LHCN-M2 (cell line): ENCODE measurements at places on chromosomes 5 and 9.

DNA sequence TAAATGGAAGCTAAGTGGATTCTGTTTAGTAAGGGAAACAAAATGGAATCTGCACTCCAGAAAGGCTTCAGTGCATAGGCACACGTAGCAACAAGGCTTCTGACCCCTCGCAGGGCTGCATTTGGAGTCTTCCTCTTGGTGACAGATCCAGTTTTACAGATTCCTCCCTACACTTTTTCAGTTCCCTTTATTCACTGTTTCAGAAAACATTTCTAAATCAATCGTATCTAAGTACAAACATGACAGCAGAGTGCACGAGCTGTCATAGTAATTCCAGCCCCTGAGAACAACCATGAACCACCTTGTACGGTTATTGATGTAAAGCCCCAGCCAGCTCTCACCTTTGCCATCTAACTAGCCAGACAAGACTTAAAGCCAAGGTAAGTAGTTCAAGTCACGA lies 491.6 kb downstream of the SEMA5A start:
- no peak for DNase-seq

- peak; percentile 74 for DNase-seq
These were observed 943 bp downstream of the STING1 start for GRCh38 chr5:139481580-139482049.

GRCh38 chr9:119272500-119273211 lies 96.6 kb downstream of the BRINP1 start:
- no peak for DNase-seq

DNA sequence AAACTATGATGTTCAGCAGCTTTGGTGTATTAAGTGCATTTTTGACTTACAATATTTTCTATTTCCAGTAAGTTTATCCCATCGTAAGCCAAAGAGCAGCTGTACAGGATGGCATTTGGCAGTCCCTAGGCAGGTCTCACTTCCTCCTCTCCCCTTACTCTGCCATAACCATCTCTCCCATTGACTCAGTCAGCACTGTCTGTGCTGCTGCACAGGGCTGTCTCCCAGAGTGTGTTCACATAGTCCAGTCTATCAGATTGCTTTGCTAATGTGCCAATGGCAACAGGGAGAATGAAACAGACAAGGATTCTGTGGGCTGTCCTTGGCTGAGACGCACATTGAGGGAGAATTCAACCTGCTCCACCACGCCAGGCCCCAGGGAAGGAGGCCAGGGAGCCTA lies 47.0 kb upstream of the CAST start:
- DNase-seq, result peak; percentile 13

GRCh38 chr5:172417983-172418630 lies 36.2 kb downstream of the SH3PXD2B start:
- peak; percentile 93 for DNase-seq

DNA sequence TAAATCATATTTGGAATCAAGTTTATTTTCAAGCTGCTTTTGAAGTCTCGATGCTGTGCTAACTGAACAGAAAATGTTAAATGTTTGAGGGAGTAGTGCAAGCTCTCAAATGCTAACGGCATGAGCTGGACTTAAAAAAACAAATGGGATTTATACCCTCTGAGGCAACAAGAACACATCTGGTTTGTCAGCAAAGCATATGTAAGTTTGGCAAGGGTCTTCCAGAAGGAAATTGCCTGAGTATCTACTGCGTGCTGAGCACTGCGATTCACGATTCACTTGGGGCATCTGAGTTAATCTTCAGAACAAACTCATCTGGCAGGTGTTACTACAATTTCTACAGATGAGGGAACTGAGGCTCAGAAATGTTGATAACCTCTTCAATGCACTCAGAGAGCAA lies 98.4 kb upstream of the C9orf72 start:
- DNase-seq, result no peak

- no peak for DNase-seq
These were observed 140.9 kb upstream of the TLX3 start for GRCh38 chr5:171168171-171168570.

- DNase-seq, result no peak
These were observed 266.5 kb upstream of the EFNA5 start for GRCh38 chr5:107937204-107937603.

- no peak for DNase-seq
These were observed 28.7 kb downstream of the ANKRD34B start for GRCh38 chr5:80541392-80541791.

GRCh38 chr9:70406434-70406862 lies 8.0 kb downstream of the KLF9 start:
- peak; percentile 81 for DNase-seq

DNA sequence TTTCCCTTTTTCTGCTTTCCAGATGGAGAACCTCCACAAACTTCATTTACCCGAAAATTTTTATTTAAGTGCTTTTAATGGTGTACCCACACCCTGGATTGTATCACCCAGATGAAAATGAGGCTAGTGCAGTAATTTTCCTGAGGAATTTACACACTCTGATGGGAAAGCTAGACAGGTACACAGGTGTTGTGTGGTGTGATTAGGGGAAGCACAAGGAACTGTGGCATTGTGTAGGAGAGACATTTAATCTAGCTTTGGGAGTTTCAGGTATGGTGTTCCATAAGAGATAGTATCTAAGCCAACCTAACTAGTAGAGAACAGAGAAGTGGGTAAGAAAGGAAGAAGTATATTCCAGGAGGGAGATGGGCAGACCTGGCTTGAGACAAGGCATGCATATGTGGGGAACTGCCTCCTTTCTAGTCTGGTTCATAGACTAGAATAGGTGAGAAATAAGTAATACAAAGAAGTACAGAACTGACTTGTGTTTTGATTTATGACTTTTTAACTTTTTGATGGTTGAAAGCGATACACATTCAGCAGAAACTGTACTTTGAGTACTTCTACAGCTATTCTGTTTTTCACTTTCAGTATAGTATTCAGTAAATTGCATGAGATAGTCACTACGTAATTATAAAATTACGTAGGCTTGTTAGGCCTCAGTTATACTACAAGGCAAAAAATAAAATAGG lies 22.9 kb upstream of the ROPN1L start:
- DNase-seq, result no peak

DNA sequence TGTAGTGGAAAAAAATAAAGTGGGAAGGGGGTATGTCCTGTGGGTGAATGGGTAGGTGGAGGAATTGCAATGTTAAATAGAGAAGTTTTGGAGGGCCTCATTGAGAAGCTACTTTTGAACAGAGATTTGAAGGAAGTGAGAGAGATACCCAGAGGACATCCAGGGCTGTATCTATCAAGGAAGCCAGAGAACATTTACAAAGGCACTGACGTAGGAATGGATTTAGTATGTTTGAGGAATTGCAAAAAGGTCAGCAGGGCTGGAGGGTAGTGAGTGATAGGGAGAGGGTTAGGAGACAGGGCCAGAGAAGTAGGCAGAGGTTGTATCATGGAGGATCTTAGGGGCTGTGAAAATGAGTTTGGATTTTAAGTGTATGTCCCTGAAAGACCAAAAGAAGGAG lies 13.9 kb downstream of the PTTG1 start:
- DNase-seq, result no peak

- DNase-seq, result no peak
These were observed 227.6 kb upstream of the ANKRD55 start for GRCh38 chr5:56460681-56461191.

DNA sequence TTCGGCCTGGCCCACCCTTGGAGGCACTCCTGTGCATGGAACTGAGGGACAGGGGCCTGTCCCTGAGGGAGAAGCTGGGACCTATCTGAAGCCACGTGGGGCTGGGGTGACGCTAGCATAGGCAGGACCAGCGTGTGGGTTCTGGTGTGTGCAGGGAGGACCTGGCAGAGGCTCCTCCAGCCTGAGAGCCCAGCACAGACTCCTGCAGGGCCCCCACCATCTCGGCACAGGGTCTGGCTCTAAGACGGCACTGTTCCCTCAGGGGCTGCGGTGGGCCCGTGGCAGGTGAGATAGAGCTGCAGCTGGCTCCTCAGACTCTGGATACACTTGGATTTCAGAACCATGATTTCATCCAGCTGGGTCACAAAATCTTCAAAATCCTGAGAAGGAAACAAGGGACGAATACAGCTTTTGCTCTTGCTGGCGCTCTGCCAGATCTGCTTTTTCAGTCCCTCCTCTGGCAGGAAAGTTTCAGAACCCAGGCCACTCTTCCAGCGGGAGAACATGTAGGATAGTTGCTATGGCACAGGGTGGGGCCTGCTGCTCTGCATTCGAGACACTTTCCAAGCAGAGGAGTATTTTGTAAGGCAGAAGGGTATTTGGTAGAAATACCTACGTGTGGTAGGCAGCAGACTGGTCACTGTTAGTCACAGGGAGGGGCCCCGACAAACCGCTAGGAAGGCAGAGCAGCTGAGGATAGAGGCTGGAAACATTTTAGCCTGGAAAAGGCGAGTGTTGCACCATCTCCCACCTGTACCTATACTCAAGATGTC lies 74.7 kb downstream of the KIF24 start:
- DNase-seq, result peak; percentile 91

DNA sequence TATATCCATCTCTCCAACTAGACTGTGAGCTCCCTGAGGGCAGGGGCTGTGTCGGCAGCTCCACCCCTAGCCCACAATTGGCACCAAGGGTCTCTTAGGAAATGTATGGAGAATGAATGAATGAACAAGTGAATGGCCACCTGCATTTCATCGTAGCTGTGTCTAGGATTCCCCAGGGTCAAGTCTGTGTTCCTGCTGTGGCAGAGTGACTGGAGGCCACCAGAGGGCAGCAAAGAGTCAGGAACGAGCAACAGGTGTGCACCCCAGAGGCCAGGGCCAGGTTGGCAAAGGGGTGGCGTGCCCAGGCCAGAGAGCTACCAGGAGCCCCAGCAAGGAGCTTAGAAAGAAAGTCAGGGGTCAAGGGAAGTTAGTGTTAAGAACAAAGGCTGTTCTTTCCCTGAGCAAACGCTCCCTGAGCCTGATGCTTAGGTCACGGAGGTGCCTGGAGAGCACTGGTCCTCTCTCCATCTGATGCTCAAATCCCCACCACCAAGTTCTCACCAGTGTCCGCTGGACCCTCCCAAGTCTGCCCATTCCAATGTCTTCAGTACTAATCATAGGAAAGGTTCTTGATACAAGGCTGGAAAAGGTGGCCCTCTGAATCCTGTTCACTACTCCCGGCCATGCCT lies 160.7 kb downstream of the PAX5 start:
- DNase-seq, result peak; percentile 29

DNA sequence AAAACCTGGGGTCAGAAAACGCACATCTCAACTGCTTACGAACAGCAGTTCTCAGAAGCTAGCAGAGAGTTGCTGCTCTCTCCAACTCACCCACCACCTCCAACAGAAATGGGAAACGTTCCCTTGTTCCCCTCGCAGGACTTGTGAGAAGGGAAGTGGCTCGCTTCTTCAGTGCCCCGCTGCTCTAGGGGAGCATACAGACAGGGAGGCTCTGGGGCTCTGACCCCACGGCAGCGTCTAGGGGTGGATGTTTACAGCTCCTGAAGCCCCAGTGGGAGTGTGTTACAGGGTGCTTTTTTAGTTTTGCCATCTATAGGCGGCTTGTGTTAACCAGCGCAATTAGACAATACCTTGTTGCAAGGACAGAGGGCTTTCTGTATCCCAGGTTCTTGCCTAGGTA lies 267.7 kb upstream of the ACTBL2 start:
- DNase-seq, result no peak

GRCh38 chr5:11863911-11864310 lies 40.3 kb downstream of the CTNND2 start:
- no peak for DNase-seq

GRCh38 chr5:149666212-149666852 lies 63.8 kb upstream of the PPARGC1B start:
- peak; percentile 15 for DNase-seq

GRCh38 chr9:93525476-93525875 lies 50.9 kb upstream of the PHF2 start:
- DNase-seq, result no peak

DNA sequence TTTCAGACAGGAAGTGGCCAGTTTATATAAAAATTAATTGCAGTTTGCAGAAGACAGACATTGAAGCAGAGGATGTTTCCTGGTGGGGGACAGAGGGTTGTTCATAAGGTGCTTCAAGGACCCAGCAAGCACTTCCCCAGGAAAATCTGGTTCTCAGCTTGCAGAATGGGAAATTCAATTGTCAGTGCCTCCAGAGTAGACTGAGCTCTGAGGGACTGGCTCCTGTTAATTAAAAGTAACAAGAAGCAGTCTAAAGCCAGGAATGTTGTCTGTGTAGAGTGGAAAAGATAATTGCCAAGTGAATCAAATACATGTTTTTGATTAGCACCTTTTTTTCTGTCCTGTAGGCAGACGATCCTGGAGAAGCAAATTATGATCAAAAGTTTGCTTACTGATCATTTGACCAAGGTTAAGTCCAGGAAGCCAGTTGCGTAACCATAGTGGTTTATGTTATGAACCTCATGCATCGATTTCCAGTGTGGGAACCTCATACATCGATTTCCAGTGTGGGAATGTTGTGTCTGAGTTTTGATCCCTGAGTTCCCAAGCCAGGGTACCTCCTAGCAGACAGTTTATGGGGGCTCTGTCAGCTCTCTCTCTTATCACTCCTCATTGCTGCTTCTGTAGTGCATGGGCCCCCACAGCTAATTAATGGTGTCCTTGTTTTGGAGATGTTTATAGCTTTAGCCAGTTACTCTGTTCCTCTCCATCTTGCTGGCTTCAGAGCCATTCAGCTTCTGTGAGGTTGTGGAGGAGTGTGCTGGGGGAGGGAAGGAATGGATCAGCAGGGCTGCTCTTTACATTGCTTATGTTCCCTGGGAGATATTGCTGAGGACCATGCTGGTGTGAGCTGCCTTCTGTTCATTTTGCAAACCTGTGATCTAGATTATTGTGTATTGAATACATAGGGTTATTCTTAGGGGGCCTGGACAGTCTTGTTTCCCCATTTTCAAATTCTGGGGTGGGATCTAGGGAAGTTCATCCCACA lies 17.1 kb downstream of the MSANTD3 start:
- DNase-seq, result peak; percentile 25

GRCh38 chr9:71748280-71748743 lies 20.0 kb downstream of the CEMIP2 start:
- DNase-seq, result peak; percentile 86

- DNase-seq, result peak; percentile 5
These were observed 44.2 kb downstream of the FAF2 start for GRCh38 chr5:176492431-176492830.

- no peak for DNase-seq
These were observed 1163.6 kb downstream of the CDH12 start for GRCh38 chr5:21689587-21689986.

- DNase-seq, result no peak
These were observed 260.4 kb downstream of the ARL15 start for GRCh38 chr5:54049963-54050362.

DNA sequence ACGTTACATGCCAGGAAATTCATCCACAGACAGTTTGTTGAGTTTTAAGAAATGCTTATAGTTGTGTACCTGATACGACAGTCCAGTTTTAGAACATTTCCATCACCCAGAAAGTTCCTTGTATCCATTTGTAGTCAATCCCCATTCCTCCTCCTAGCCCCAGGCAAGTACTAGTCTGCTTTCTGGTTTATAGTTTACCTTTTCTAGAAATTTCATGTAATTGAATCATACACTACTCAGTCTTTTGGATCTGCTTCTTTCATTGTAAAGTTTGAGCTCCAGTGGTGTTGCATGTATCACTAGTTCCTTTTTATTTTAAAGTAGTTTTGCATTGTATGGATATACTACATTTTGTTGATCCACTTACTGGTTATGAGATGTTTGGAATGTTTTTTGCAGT lies 291.2 kb downstream of the AOPEP start:
- no peak for DNase-seq

GRCh38 chr9:83473488-83473971 lies 64.7 kb downstream of the FRMD3 start:
- peak; percentile 43 for DNase-seq

GRCh38 chr9:89999176-89999533 lies 394.3 kb downstream of the GADD45G start:
- no peak for DNase-seq

- DNase-seq, result no peak
These were observed 48.4 kb downstream of the ADAMTS16 start for GRCh38 chr5:5188376-5189050.

GRCh38 chr5:39432696-39433530 lies 8.1 kb upstream of the DAB2 start:
- DNase-seq, result no peak
